T follicular helper cell (primary cell): ENCODE measurements at places on chromosomes 5 and 9.

GRCh38 chr5:56649569-56649968 is 165.8 kb upstream of the MAP3K1 start:
- no peak for DNase-seq

- DNase-seq, result no peak
Observed at GRCh38 chr9:116073826-116074225, 79.8 kb upstream of the PAPPA start.

DNA sequence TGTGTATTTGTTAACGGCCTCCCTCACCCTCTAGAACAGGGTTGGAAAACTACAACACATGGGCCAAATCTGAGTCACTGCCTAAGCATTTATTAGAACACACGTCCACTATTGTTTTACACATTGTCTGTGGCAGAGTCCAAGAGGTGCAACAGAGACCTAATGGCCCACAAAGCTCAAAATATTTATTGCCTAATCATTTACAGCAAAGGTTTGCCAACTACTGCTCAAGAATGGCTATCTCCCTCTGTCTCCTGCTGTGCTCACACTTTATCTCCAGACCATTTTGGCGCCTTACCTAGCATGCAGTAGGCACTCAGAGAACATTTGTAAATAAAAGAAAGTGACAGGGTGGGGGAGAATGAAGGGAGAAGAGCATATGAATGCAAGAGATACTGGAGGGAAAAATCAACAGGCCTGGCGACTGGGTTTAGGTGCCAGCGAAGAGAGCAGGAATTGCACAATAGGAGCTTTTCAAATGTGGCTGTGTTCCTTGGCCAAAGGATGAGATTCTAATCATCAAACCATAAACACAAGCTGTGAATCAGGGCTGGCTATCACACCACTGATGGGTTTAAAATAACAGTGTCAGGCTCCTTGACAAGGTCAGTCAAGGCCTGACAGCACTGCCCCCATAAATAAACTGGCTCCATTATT is 80.3 kb downstream of the EPB41L4A start:
- no peak for DNase-seq

DNA sequence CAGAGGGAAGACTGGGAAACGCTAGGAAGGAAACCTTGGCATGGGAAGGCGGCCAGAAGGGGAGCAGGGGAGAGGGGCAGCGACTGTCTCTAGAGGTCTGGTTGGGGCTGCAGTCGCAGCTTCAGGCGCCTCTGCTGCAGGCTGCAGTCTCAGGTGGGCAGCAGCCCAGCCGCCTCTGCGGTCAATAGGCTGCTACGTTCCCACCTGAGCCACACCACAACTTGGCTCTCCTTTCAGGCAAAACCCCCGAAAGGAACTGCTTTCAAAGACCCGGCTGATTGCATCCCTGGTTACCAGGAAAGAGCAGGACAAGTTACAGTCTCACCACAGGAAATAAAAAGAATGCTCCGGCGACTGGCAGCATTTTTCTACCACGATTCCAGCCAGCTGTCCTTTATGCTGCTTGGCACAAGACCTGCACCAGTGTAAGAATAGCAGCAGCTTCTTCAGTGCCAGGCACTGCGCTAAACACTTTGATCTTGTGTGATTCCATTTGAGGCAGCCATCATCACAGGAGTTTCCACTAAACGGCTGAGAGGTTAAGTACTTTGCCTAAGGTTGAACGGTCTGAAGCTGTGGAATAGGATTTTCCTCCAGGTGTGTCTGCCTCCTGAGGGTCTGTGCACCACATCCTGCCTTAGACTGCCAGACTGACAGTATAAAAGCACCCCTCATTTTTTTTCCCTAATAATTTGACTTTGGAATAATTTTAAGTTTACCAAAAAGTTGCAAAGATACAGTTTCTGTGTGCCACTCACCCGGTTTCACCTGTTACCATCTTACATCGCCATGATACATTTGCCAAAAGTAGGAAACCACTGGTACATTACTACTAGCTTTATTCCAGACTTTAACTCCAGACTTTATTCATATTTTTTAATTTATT is 7.5 kb downstream of the RPS14 start:
- DNase-seq, result no peak

DNA sequence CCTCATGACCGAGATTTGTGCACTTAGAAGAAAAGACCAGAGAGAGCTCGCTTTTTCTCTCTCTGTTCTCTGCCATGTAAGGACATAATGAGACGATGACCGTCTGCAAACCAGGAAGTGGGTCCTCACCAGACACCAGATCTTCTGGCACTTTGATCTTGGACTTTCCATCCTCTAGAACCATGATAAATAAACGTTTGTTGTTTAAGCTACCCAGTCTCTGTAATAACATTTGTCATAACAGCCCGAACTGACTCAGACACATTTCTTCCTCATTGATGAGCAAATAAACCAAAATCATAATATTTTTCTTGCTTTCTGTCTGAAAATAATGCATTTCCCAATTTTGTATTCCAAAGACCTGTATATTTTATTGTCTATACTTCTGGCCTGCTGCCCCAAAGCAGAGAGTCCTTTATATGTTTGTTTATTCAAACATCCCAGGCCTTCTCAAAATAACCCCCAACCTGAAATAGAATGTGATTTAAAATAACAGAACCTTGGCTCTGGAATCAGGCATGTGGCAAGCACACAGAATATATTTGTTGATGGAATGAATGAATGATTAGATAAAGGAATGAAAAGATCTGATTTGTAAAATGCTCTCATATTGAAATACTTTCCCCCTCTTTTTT is 396.5 kb downstream of the ADGRV1 start:
- DNase-seq, result no peak

- DNase-seq, result no peak
Observed at GRCh38 chr5:128097781-128098180, 14.2 kb downstream of the SLC12A2 start.

- no peak for DNase-seq
Observed at GRCh38 chr5:170848033-170848432, 13.8 kb upstream of the RANBP17 start.

DNA sequence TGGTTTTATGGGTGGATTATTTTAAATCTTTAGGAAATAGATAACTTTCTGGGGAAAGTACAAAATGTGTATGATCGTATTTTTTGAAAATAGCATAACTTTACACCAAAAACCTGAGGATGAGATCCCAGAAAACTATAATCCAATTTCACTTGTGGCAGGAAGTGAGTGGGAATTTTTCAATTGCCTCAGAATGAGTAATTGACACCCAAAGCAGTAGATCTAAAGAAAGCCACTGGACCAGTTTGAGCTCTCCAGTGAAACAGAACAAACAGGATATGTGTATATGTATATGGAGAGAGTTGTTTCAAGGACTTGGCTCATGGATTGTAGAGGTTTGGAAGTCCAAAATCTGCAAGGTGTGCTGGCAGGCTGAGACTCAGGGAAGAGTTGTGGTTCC is 109.2 kb upstream of the SHB start:
- no peak for DNase-seq

- DNase-seq, result no peak
Observed at GRCh38 chr5:157215514-157216167, 35.0 kb downstream of the ITK start.

DNA sequence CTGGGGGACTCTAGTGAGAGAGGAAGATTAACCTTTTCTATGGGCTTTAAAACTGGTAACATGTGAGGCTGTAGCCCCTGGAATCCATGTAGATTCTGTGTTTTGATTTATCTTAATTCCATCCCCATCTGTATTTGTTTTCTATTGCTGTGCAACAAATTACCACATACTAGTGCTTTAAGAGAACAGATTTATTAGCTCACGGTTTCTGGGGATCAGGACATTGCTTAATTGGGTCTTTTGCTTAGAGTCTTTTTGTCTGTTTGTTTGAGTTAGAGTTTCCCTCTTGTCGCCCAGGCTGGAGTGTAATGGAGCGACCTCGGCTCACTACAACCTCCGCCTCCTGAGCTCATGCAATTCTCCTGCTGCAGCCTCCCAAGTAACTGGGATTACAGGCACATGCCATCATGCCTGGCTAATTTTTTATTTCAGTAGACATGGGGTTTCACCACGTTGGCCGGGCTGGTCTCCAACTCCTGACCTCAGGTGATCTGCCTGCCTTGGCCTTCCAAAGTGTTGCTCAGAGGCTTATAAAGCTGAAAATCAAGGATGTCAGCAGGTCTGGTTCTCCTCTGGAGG is 29.9 kb upstream of the GNA14 start:
- DNase-seq, result no peak

- no peak for DNase-seq
Observed at GRCh38 chr9:83220730-83221129, 157.8 kb upstream of the RASEF start.

DNA sequence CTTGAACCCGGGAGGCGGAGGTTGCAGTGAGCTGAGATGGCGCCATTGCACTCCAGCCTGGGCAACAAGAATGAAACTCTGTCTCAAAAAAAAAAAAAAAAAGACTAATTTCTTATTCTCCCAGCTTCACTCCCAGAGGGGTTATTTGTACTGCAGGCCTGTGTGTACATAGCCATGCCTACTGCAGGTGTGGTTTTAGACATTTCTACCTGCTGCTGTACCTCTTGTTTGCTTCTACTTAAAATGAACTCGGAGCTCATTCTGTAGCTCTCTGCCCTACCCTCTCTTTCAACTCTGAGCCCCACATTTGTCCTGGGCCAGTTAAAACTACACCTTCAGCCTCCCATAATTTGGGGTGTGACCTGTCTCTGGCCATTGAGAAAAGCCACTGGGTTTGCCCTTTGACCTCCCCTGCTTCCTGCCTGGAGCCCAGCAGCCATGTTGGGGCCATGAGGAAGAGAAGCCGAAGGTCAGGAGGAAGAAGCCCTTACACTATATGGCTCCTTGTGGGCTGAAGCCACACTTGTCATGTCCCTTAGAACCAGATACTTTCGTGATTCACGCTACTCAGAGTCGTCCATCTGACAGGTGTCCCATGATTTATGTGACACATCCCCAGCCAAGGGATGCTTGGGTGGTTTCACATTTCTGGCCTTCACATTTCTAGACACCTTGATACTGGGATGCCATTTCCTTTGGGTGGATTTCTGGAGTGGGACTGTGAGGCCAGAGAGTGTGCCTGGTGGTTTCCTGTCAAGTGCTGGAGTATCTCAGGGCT is 9.4 kb upstream of the CARD19 start:
- no peak for DNase-seq

DNA sequence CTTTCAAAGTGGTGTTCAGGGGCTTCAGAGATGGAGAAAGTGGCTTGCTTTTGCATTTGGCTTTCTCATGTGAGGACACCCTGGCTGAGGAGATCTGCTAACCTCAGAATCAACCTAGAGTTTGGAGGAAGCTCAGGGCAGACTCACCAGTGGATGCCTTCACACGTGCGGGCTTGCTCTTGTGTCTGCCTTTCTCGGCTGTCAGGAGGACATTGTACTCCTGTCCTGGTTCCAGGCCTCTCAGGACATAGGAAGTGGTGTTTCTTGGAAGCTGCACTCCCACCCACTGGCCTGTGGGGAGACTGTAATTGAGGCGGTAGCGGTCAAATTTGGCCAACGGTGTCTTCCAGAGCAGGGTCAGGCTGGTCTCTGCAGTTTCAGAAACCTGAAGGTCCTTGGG is 44.5 kb downstream of the TNC start:
- no peak for DNase-seq

GRCh38 chr5:177412603-177413233 is 3.4 kb upstream of the F12 start:
- no peak for DNase-seq

DNA sequence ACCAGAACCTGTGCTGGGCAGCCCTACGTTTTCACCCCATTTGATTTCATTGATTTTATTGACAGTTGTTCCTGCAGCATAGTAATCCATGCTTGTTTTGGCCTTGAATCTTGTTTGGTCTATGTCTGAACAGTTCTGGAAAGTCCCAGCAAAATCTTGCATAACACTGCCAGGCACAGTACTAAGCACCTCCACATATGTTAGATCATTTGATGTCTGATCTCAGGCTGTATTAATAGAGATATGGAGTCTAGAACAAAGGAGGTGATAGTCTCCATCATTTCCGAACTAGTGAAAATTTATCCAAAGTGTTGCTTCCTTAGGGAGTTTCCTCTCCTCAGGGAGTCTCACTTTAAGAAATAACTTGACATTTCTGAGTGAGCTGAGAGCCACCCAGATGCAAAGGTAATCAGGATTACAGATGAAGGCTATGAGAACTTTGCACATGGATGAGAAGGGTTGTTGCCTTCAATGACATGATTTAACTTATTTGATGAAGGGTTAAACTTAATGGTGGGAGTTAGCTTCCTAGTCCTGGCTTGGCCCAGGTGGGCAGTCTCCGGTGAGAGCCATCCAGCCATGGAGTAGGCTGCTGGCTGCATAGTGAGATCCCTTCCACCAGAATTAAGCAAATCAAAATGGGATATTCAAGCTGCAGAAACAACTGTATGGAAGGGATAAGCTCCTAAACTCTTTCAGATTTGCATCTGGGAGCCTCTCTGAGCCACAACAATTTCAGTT is 173.8 kb upstream of the MVB12B start:
- DNase-seq, result no peak
